ENCODE measurements at places on chromosomes 5 and 9.

DNA sequence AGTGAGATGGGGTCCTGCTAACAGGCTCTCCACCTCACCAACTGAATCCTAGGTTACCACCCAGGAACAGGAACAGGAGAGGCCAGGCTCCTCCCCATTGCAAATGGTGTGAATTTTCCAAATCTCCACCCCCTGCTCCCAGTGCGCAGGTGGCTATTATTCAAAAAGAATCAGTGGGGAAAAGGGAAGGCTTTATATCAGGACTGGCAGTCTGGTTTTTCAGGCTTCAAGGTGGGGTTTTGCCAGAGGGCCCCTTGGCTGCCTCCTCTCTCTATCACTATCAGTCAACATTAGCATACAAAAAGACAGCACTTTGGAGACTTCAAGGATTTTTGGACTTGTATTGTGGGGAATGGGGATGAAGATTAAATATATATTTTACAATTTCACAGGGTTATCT lies 1817.6 kb upstream of the C9orf72 start:
- no peak for DNase-seq

DNA sequence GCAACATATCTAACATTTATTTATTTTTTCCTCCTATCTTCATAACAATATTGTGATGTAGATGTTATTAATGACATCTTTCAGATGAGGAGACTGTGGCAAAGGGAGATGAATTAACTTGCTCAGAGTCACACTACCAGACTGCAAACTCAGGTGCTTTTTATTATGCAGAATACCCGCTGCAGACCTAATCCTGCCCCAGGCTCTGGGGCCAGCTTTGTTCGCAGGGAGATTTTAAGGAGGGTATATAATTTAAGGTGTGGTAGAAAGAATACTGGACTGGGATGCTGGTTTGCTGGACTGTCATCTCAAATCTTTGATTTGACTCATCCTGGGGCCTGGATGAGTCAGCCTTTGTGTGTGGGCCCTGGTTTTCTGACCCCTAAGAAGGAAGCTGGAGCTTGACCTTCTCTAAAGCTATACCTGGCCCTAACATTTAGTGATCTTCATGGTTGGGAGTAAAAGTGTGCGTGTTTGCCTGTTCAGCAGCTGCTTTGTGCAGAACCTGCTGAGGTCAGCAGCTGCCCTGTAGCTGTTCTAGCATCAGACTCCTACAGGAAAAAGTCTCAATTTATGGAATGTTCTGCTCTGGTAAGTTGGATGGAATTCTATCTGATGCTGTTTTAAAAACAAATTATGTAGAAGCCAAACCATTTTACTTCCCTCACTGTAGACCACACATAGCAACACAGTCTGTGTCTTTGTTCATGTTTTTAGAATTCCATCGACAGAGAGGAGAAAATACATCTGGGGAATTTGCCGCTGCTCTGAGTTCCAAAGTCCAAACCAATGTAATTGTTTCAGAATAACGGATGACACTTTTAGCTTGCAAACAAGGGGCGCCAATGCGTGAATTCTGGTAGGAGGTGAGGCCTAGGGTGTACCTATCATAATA lies 4.5 kb downstream of the SLC36A1 start:
- peak; percentile 43 for DNase-seq

GRCh38 chr9:115209601-115210306 lies 91.8 kb upstream of the TNC start:
- no peak for DNase-seq

- peak; percentile 42 for DNase-seq
Measured at GRCh38 chr5:2181149-2181548, 298.4 kb upstream of the IRX4 start.

GRCh38 chr5:143347046-143347445 lies 56.4 kb downstream of the NR3C1 start:
- DNase-seq = no peak

GRCh38 chr5:87541033-87541432 lies 128.3 kb upstream of the CCNH start:
- peak; percentile 6 for DNase-seq

- DNase-seq = no peak
Measured at GRCh38 chr5:133785182-133785581, 172.8 kb upstream of the FSTL4 start.

- DNase-seq = no peak
Measured at GRCh38 chr9:13587571-13587970, 308.1 kb upstream of the MPDZ start.

DNA sequence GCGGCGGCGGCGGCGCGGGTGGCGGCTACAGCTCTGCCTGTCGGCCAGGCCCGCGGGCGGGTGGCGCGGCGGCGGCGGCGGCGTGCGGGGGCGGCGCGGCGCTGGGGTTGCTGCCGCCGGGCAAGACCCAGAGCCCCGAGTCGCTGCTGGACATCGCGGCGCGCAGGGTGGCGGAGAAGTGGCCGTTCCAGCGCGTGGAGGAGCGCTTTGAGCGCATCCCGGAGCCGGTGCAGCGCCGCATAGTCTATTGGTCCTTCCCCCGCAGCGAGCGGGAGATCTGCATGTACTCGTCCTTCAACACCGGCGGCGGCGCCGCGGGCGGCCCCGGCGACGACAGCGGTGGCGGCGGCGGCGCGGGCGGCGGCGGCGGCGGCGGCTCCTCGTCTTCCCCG lies 296 bp downstream of the ZSWIM6 start:
- peak; percentile 40 for DNase-seq

DNA sequence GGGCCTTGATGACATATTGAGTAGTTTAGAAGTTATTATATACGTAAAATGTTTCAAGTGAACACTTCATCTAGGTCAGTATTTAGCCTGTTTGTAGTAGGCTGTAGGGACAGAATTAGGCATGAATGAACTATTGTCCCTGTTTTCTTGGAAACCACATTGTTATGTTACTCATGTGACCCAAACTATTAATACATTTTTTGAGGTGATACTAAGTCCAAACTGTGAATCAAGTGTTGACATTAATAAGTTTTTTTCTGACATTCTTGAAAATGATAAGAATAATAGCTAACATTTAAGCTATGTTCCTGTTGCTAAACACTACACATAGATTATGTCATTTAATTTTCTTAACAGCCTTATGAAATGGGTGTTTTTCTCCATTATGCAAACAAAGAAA lies 1642.7 kb upstream of the WWC1 start:
- DNase-seq = no peak

DNA sequence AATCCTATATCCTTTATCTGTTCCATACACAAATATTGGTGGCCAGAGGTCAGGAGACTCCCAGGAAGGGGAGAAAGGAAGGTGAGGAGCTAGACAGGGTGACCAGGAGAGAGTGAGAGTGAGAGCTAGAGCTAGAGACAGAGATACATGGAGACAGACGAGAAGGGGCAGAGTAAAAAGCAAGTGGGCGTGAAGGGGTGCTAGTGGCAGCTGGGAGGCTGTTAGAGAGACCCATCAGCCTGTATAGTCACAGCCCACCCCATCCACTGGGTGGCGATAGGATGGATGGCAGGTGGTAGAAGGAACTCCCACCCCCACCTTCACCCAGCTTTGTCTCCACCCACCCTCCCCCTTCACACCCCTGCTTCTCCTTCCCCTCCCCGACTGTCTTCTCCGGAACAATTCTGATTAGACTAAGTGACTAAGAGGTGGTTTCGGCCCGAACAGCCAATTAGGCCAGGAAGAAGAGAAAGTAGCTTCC lies 32.8 kb downstream of the PCDH1 start:
- no peak for DNase-seq

- DNase-seq = no peak
Measured at GRCh38 chr5:159897786-159898393, 18.4 kb upstream of the ADRA1B start.

GRCh38 chr5:93894601-93895354 lies 153.4 kb upstream of the POU5F2 start:
- no peak for DNase-seq

DNA sequence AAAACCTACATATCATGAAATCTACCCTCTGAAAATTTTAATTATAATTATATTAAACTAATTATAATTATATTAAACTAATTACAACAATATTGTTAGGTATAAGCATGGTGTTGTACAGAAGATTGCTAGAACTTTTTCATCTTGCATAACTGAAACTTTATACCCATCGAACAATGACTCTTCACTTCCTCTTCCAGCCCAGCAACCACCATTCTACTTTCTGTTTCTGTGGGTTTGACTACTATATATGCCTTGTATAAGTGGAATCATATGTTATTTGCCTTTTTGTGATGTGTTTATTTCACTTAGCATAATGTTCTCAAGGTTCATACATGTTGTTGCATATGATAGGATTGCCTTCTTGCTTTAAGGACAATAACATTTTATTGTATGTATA lies 274.2 kb upstream of the CCNH start:
- no peak for DNase-seq

- DNase-seq = no peak
Measured at GRCh38 chr5:6188344-6188743, 190.0 kb downstream of the MED10 start.

GRCh38 chr5:112005623-112005930 lies 248.6 kb upstream of the NREP start:
- DNase-seq = peak; percentile 37

- DNase-seq = no peak
Measured at GRCh38 chr9:105187781-105188180, 56.7 kb upstream of the SLC44A1 start.

GRCh38 chr9:135809166-135809565 lies 98.2 kb downstream of the CAMSAP1 start:
- no peak for DNase-seq

- no peak for DNase-seq
Measured at GRCh38 chr9:102237520-102237919, 499.1 kb upstream of the GRIN3A start.

GRCh38 chr5:22226423-22226822 lies 626.7 kb downstream of the CDH12 start:
- no peak for DNase-seq

DNA sequence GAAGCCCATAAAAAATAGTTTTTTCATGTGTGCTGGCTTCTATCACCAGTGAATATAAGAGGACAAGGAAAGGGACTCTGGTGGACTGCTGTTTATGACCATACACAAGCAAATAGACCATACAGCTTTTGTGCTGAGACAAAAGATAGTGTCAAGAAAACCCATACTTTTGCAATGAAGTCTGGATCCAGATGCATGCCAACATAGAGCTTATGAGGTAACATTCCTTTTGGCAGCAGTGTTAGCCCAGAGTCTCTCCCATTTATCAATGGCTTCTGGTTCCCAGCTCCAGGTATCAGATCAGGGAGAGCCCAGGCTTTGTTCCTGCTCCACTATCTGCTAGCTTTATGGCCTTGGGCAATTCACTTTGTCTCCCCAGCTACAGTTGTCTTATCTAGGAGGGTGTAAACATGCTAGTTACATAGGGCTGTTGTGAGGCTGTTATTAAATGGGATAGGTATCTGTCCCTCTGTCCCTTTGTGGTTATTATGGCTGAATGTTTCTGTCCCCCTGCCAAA lies 55.6 kb downstream of the CCDC192 start:
- DNase-seq = no peak

DNA sequence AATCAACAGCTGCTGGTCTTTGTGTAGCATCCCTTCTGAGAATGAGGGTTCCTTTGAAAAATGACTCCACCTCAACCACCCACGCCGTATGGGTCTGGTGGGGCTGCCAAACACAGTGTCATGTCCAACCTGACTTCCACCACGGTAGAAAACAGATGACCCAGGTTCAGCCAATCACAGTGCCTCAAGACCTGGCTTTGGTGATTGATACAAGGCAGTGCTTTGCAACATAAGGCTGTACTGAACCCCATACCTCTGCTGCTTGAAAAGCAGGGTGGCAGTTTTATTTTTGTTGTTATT lies 11.5 kb upstream of the TGFBR1 start:
- no peak for DNase-seq

DNA sequence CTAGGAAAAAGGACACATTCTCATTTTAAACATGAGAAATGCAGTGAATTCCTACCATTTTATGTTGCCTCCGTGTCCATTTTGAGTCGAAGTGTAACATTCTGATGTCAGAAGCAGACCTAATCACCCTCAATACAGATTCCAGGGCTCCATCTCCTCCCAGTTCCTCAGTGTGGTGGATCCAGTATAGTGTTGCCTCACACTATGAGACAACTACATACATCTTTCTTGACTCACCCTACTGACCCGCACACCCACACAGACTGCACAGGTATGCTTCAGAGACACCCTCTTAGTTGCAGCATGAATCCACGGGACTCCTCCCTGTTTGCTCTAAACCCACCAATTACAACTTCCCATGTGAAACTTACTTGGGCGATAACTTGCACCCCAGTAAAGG lies 564.9 kb downstream of the SEMA5A start:
- DNase-seq = no peak

DNA sequence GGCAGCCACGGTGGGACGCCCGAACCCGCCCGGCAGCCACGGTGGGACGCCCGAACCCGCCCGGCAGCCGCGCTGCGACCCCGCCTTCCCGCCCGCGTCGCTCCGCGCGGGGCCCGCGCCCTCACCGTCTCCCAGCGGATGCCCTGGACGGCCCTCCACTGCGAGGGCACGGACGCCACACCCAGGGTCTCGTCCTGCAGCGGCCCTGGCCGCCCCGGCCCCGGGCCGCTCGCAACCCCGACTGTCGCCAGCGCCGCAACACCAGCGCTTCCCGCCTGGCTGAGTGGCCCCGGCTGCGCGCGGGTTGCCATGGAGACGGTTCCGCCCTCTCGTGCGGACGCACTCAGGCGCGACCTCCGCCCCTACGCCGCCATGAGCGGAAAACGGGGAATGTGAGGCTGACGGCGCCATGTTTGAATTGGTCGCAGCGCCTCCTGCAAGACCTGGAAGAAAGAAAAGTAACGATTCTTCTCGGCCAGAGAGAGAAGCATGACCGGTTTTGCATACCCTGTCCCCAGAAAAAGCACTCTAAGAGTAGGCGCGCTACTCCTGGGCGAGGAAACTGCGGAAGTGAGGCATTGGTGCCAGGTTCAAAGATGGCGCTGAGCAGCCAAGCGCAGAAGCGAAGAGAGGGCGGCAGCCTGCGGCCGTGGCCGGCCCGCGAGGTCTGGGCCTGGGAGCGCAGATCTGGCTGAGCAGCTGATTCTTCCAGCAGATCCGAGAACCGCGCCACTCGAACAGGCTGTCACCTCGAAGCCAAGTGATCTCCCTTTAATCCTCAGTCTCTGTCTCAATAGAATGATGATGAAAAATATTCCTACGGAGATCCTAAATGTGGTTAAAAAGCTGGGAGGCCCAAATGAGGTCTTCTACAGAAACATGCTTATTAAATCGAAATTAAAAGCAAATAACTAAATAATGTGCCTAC lies at the start of gene DYNC2I2:
Gene DYNC2I2, minus strand, starts transcription at position 432 of the 928 bp plus-strand sequence. Its CDS starts 121 bp downstream, at position 311.
- DNase-seq = peak; percentile 97

DNA sequence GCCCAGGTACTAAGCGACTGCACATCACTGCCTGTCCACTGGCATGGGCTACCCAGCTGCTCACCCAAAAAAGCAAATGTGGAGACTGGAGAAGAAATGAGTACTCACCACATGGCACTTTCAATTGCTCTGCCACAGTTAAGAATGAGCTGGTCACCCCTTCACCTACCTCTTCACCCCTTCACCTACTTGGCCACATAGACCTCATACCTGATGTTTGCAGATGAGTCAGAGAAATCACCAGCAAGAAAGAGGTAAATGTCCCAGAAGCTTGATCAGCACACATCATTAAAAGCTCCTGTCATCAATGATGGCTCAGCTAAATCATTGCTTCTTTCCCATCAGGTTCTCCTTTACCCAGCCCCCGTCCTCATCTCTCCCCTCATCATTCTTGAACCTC lies 7.6 kb upstream of the PRUNE2 start:
- no peak for DNase-seq

- no peak for DNase-seq
Measured at GRCh38 chr9:117926031-117926658, 221.9 kb downstream of the TLR4 start.

All from umbilical cord (tissue), 2 donors.